ENCODE measurements at places on chromosomes 2 and 18. TPM values are rescaled to one million over a fixed set of nuclear protein-coding genes. Genes with fewer than 3 reads are reported as not detected.

The TRIM43 gene
- total RNA-seq, result not detected

The GREB1 gene
- total RNA-seq, result 7.3 TPM

DNA sequence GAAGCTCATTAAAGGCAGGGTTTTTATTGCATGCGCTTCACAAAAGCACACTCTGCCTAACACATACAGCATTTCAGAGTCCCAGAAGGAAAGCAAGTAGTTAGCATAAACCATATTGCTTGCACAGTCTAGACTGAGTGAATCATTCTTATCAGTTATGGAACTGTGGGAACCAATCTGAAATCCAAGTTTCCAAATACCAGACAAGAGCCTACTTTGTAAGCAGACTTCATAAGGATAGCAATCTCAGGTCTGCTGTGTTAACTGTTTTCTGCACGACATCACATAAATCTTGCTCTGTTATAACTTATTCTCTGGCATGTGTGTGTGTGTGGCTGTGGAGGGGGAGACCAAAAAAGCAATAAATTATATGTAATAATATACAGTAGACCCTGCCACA, 608.1 kb upstream of the REG3G start:
- DNase-seq, result no peak

- no peak for DNase-seq
Measured at GRCh38 chr2:19868224-19868623, 33.6 kb downstream of the TTC32 start.

DNA sequence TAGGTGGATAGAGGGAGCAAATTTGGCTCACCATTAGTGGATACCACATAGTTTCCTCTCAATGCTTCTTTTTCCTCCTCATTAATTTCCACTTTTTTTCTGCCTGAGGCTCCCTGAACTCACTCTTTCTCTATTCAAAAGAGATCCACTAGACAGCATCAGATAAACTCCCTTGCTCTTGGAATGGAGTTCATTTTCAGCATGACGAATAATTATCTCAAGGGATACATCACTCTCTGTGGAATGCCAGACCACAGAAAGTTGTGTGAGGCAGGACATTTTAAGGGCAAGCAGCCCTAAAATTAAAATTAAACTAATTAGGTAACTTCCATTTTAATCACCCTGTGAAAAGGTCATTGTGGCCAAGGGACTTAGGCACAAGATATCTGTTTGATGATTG, 1920.1 kb upstream of the CELF4 start:
- no peak for DNase-seq

GRCh38 chr2:3169106-3169870, 208.3 kb downstream of the EIPR1 start:
- no peak for DNase-seq

- no peak for DNase-seq
Measured at GRCh38 chr18:23311351-23312121, 141.6 kb upstream of the RIOK3 start.

The CWC22 gene
- total RNA-seq, result 20.0 TPM

GRCh38 chr2:236521556-236521955, 48.1 kb upstream of the ACKR3 start:
- DNase-seq, result no peak

GRCh38 chr2:20208476-20208859, 16.5 kb downstream of the SDC1 start:
- peak; percentile 27 for DNase-seq

The KIAA2012 gene
- total RNA-seq, result not detected

DNA sequence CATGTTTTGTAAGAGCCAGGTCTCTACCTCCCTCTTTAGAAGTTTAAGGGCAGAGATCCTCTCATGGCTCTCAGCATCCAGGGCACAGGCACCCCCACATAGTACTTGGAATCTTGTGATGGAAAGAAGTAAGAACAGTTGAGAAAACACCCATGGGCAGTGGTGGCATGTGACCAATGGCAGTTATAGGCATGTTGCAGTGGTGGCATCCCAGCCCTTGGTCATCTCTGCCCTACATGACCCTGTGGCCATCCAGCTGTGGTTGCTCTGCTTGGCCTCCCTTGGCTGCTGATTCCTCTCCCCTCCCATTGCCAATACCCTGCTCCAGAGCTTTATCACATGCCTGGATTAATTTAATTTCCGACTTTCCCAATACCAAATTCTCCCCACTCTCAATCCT, 13.3 kb upstream of the MSH2 start:
- DNase-seq, result no peak

The CNNM4 gene
- 5.9 TPM for total RNA-seq

- DNase-seq, result no peak
Measured at GRCh38 chr2:27320958-27321543, 1.8 kb downstream of the MPV17 start.

GRCh38 chr18:3648200-3648599, 198.2 kb downstream of the TGIF1 start:
- no peak for DNase-seq

The FNDC4 gene
- total RNA-seq, result not detected

- no peak for DNase-seq
Measured at GRCh38 chr2:228067309-228067708, 114.2 kb downstream of the SPHKAP start.

- DNase-seq, result no peak
Measured at GRCh38 chr2:75292826-75293225, 93.5 kb upstream of the TACR1 start.

The CHST9 gene
- not detected for total RNA-seq

DNA sequence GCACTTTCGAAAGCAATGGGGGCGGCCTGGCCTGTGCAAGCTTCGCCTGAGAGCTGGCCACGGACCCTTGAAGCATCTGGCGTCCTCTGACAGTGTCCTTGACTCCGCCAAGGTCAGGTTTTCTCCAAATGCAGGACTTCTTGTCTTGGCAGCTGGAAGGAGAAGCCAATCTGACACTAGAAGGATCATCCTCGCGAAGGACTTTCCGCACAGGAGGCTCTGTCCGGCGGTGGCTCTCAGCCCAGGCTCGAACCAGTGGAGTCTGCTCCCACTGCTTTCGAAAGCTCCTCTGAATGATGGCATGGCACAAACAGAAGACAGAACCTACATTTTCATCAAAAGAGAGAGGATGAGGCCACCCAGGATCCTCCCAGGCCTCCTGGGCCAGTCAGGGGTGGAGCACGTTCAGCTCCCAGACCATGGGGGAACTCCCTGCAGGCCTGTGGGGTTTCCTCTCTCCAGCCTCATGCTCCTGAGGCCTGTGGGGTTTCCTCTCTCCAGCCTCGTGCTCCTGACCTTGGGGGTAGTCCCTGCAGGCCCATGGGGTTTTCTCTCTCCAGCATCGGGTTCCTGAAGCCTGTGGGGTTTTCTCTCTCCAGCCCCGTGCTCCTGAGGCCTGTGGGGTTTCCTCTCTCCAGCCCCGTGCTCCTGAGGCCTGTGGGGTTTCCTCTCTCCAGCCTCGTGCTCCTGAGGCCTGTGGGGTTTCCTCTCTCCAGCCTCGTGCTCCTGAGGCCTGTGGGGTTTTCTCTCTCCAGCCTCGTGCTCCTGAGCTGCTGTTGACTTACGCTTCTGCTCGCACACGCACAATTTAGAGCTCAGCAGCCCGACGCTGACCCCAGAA, 396.5 kb upstream of the SALL3 start:
- no peak for DNase-seq

GRCh38 chr2:196307775-196308305, 136.5 kb upstream of the STK17B start:
- DNase-seq, result no peak

DNA sequence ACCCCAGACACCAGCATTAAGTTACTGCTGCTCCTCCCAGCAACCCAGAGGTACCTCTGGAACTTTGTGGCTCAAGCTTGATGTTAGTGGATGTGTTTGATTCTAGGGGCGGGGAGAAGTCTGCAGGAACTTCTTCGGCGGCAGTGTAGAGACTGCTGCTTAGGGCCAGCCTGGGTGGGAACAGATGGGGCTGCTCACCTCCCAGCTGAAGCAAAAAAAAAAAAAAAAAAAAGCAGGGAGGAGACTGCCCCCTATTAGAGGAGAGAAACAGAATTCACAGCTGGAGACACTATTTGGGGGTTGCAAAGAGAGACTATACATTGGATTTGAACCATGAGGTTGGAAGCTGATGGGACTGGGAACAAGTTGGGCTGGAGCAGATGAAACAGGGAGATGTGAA, 28.6 kb upstream of the FAM136A start:
- DNase-seq, result no peak

- DNase-seq, result no peak
Measured at GRCh38 chr2:171482877-171483276, 39.4 kb upstream of the CYBRD1 start.

The BARD1 gene
- 76.3 TPM for total RNA-seq

- DNase-seq, result peak; percentile 69
Measured at GRCh38 chr2:224584111-224584784, 915 bp downstream of the CUL3 start.

The SOCS6 gene
- not detected for total RNA-seq

GRCh38 chr18:68942230-68942629, 144.3 kb downstream of the CCDC102B start:
- DNase-seq, result no peak

- DNase-seq, result no peak
Measured at GRCh38 chr2:29201979-29202378, 86.8 kb downstream of the CLIP4 start.

GRCh38 chr2:54755641-54756326, 32.3 kb downstream of the EML6 start:
- peak; percentile 95 for DNase-seq

The CD302 gene
- total RNA-seq, result not detected

The LAMA1 gene
- not detected for total RNA-seq

The VWA3B gene
- not detected for total RNA-seq

The CCNYL1 gene
- total RNA-seq, result 22.5 TPM

The UGT1A10 gene
- not detected for total RNA-seq

The GALR1 gene
- total RNA-seq, result not detected

GRCh38 chr2:239366740-239367139, 34.1 kb downstream of the HDAC4 start:
- DNase-seq, result no peak

The IL1R1 gene
- not detected for total RNA-seq

- DNase-seq, result no peak
Measured at GRCh38 chr2:124633812-124634211, 608.7 kb downstream of the CNTNAP5 start.

The KIF1A gene
- total RNA-seq, result not detected

All from OCI-LY7 (cell line).